ENCODE measurements at places on chromosomes 16 and 17.

DNA sequence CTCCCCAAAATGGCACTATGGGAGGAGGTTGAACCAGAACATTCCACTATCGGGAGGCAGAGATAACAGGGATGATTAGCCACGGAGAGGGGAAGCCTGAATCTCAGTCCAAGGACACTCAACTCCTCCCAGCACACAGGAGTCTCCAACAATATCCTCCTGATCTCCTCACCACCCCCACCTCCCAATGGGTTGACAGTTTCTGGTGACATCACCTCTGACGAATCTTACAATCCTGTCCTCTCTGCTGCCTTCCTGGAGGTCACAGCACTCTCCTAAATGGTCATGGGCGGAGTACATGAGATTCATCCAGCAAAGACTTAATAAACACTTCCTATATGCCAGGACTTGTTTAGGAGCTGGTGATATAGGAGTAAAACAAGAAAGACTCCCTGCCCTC lies 80.9 kb downstream of the SLC6A2 start:
- no peak for DNase-seq

DNA sequence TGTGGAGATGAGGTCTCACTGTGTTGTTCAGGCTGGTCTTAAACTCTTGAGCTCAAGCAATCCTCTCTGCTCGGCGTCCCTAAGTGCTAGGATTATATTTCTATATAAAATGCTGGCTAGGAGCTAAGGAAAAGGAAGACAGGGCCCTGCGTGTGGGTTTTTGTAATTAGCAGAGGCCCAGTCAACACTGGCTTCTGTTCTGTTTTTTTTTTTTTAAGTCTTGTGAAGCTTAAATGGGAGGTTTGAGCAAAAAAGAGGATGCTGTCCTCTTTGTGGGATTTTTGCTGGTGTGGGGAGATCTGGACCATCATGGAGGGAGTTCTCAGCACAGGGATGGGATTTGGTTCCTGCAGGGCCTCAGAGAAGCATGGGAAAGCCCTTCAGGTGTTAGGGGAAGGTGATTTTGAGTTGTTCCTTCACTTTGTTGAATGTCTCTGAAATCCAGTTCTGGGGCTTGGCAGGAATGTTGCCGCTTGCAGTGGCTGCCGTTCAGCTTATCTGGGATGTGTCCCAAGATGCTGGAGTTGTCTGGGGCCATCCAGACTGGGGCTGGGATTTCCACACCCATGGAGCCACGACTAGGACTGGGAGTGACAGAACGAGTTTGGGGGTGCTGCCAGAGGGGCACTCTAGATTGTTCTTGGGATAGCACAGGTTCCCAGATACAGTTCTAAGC lies 4.2 kb downstream of the PYCARD start:
- DNase-seq: no peak

- DNase-seq: no peak
Observed at GRCh38 chr17:13753771-13754170, 152.0 kb upstream of the HS3ST3A1 start.

GRCh38 chr16:76529120-76529519 lies 251.9 kb downstream of the CNTNAP4 start:
- DNase-seq: no peak

DNA sequence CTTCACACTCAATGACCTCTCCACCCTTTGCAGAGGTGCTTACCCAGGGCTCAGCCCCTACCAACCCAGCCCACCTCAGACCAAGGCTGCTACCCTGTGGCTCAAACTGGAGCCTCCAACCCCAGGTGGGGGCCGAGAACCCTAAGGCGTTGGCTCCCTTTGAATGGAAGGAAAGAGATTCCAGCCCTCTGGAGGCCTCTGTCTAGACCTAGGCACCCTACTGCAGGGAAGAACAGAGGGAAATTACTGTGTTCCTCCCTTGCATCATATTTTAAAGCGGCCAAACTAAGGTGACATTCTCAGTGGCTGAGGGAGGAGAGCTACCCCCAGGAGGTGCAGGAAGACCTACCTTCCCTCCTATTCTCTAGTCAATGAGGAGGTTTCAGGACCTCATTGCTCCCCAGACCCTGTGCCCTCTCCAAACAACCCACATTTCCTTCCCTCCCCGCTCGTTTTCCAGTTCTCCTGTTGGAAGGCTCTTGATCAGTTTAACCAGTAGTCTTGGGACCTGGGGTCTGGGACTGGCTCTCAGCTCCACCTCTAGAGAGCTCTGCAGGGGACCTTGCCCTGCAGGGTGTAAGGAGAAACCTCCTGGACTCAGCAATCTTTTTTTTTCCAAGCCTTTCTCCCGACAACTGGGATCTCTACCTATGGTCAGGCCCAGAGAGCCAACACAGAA lies 5.5 kb upstream of the HOXB8 start:
- DNase-seq: no peak

- DNase-seq: no peak
Observed at GRCh38 chr17:51261024-51261963, 948 bp downstream of the UTP18 start.

DNA sequence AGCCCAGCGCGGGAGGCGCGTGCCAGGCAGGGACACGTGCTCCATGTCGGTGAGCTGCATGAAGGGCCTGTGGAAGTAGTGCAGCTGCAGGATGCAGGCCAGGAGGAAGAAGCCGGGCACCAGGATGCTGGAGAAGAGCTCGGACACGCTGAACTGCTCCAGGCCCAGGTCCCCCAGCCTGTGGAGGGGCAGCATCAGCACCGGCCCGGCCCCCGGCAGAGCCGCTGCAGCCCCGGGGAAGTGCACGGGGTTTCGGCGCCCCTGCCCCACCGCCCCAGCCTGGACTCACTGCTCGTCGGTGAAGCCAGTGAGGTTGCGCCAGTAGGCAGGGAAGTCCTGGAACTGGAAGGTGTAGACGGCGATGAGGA lies 28.0 kb downstream of the CTU2 start:
- DNase-seq: no peak

Measured in stimulated activated naive B cell treated with anti-CD40 and anti-IgM and Interleukin-4, amounts not matched to agents 10 μg/mL and 1 μg/mL and 100 μg/mL, for 72 hours (primary cell).